Lower lobe of right lung (tissue), 2 donors: ENCODE measurements at places on chromosomes 6 and 20. TPM values are rescaled to one million over a fixed set of nuclear protein-coding genes. Genes with fewer than 3 reads are reported as not detected.

GRCh38 chr6:161639772-161640171, 365.9 kb upstream of the AGPAT4 start:
- no peak overlapping the region for H3K4me3 ChIP-seq
- H3K27me3 ChIP-seq = no peaks in the 10 kb centered on the region
- no peaks in the 10 kb centered on the region for H3K4me1 ChIP-seq

RAET1E gene
- not detected for total RNA-seq

AFG1L gene
- 7.4 TPM for total RNA-seq

DNA sequence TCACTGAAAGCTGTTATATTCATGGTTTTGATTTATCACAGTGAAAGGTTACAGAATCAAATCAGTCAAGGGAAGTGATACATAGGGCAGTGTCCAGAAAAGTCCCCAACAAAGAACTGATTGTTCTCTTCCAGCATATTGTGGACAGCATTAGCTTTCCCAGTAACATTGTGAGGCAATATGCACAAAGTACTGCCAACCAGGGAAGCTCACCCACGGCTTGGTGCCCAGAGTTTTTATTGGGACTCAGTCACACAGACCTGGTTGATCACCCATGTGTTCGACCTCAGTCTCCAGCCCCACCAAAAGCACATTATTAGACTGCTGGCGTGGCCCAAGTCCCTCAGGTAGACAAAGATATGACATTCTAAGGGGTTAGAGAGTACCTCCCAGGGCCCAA, 76.0 kb downstream of the LCA5 start:
- H3K4me3 ChIP-seq = no peak overlapping the region
- peaks cover 4% of the 10 kb centered on the region for H3K4me1 ChIP-seq
- H3K27me3 ChIP-seq = no peaks in the 10 kb centered on the region
- no peak for DNase-seq

TCP11 gene
- total RNA-seq = not detected

GRCh38 chr6:110878751-110879522, 4.4 kb downstream of the AMD1 start:
- H3K4me3 ChIP-seq = peak overlapping the region; percentile 24
- peaks cover 77% of the 10 kb centered on the region for H3K4me1 ChIP-seq
- no peak for DNase-seq
- H3K27ac ChIP-seq = no peak overlapping the region

ELOVL5 gene
- 72.4 TPM for total RNA-seq

DNA sequence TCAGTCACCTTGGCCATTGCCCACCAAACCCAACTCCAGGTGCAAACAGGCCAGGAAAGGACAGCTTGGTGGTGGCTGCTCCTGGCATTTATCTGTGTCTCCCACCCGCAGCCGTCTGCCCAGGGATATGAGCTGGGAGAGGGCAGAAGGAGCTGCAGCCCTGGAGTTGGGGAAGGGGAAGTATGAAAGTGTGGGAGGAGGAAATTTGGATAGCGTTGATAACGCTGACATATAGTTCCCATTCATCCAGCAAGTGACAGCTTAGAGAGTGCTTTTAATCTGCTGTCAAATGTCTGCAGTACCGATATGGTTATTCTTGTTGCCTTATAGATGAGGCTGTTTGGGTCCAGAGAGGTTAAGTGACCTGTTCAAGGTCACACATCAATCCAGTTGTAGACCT, 741 bp downstream of the KCNK16 start:
- no peak overlapping the region for H3K4me3 ChIP-seq
- H3K36me3 ChIP-seq = no peaks in the 10 kb centered on the region
- no peaks in the 10 kb centered on the region for H3K4me1 ChIP-seq
- no peak overlapping the region for H3K27ac ChIP-seq
- DNase-seq = no peak
- H3K27me3 ChIP-seq = no peaks in the 10 kb centered on the region

DNA sequence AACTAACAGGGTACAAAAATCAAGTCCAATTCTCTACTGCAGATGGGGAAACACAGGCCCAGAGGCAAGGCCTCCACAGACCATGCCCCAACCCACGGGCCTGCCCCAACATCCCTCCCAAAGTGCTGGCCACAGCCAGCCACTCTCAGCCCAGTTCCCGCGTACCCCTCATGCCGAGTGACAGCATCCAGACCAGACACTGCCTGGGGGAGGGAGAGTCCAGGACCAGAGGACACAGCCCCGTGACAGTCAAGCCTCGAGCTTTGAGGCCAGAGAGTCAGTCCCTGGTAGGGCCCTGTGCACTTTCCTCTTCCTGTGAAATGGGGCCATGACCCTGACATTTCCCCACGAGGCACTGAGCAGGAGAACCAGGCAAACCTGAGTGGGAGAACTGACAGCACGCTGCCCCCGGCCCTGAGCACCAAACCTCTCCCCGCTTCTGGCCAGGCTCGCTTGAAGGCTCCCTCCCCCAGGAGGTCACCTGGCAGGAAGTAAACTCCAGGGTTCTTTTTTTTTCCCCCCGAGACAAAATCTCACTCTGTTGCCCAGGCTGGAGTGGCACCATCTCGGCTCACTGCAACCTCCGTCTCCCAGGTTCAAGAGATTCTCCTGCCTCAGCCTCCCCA, 4.9 kb downstream of the MYL9 start:
- H3K4me3 ChIP-seq = no peak overlapping the region
- H3K4me1 ChIP-seq = peaks cover 21% of the 10 kb centered on the region
- H3K36me3 ChIP-seq = peaks cover 39% of the 10 kb centered on the region

DNA sequence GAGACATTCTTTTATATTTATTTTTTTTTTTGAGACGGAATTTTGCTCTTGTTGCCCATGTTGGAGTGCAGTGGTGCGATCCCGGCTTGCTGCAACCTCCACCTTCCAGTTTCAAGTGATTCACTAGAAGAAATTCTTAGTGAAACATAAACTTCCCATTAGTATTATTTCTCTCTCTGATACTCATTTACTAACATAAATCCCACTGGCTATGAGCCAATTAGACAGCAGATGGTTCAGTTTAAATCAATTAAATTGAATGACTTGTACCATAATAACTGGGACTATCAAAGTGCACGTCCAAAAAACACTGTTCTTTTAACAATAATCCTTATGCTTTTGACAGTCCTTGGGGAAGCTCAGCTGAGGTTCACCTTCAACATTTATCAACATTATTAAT, 111.2 kb upstream of the PTCHD4 start:
- H3K36me3 ChIP-seq = no peaks in the 10 kb centered on the region
- no peaks in the 10 kb centered on the region for H3K4me1 ChIP-seq
- no peak overlapping the region for H3K27ac ChIP-seq
- no peak for DNase-seq

ID4 gene
- total RNA-seq = 27.8 TPM

- H3K4me1 ChIP-seq = no peaks in the 10 kb centered on the region
- no peak overlapping the region for H3K4me3 ChIP-seq
- no peaks in the 10 kb centered on the region for H3K27me3 ChIP-seq
Observed at GRCh38 chr6:103081126-103081525, 1687.6 kb downstream of the GRIK2 start.

SMPDL3A gene
- total RNA-seq = 17.9 TPM

JPH2 gene
- 4.6 TPM for total RNA-seq

C20orf144 gene
- not detected for total RNA-seq

DNA sequence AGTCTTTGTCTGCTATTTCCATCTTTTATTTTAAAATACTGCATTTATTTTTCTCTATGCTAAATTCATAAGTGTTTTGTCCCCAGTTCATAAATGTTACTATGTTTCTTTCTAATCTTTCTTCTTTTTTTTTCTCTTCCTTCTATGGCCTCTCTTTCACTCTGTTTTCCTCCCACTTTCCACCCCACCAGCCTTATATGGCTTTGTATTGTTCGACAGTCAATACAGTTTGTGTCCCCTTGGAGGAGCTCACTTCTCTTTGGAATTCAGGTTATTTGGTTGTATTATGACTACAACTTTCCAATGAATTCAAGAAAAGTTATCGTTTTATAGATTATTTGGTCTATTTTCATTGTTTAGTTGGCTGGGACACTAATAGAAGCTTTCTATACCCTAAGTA, 393.5 kb downstream of the NKAIN2 start:
- H3K27me3 ChIP-seq = no peaks in the 10 kb centered on the region
- no peaks in the 10 kb centered on the region for H3K36me3 ChIP-seq

DNA sequence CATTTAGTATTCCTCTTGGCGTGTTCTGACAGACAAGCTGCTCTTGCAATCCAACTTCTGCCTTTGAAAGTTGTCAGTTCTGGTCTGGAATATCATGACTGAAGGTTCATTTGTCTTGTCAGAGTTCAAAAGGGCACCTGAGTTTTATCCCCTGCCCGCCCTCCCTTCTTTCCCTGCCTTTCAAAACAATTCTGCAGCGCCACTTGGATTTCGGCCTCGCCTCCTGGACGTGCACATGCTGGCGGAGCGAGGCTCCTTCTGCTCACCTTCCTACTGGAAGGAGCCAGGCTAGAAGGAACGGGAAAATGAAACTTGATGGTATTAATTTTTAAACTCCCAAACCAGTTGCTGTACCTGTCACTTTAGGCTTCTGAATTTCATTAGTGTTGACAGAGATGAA, 55.7 kb upstream of the HDGFL1 start:
- H3K4me1 ChIP-seq = no peaks in the 10 kb centered on the region
- DNase-seq = no peak
- no peak overlapping the region for H3K4me3 ChIP-seq
- H3K27ac ChIP-seq = no peak overlapping the region
